Left ventricle myocardium inferior (tissue), 1 donor: ENCODE measurements at places on chromosomes 6 and 20.

- DNase-seq: no peak
Measured at GRCh38 chr6:13053006-13053461, 275.3 kb downstream of the TBC1D7 start.

DNA sequence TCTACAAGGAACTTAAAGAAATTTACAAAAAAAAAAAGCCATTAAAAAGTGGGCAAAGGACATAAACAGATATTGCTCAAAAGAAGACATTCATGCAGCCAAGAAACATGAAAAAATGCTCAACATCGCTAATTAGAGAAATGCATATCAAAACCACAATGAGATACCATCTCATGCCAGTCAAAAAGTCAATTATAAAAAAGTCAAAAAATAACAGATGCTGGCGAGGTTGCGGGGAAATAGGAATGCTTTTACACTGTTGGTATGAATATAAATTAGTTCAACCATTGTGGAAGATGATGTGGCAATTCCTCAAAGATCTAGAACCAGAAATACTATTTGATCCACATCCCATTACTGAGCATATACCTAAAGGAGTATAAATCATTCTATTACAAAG is 411.9 kb upstream of the MARCKS start:
- no peak for DNase-seq

GRCh38 chr6:18784794-18785193 is 397.6 kb downstream of the RNF144B start:
- no peak for DNase-seq

GRCh38 chr6:53239526-53239925 is 90.9 kb upstream of the GCM1 start:
- no peak for DNase-seq

- DNase-seq: no peak
Measured at GRCh38 chr6:143823548-143823947, 19.6 kb upstream of the LTV1 start.

GRCh38 chr20:45470262-45470931 is 844 bp downstream of the WFDC2 start:
- DNase-seq: no peak
